ENCODE measurements at places on chromosomes 3 and 15.

GRCh38 chr15:93771196-93772030 is 459.9 kb upstream of the MCTP2 start:
- no peak overlapping the region for H3K27ac ChIP-seq
- no peaks in the 10 kb centered on the region for H3K4me1 ChIP-seq

DNA sequence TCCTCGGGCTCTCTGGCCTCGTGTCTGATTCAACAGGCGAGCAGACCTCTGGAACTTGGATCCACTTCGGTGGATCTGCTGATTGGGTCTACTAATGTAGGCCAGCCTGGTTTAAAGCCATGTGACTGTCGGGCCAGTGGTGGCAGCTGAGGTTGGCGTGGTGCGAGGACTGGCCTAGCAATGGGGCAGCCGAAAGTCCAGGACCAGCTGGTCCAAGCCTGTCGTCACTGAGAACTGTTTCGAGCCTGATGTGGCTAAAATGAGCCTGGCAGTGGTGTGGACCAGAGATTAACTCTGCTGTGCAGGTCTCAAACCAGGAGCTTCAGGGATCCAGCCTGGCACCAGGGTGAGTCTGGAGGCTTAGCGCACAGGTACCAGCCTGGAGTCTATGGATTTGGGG is 56.4 kb upstream of the ROBO1 start:
- no peaks in the 10 kb centered on the region for H3K4me1 ChIP-seq
- no peak overlapping the region for H3K4me3 ChIP-seq
- H3K27ac ChIP-seq, result no peak overlapping the region
- no peaks in the 10 kb centered on the region for H3K27me3 ChIP-seq

- H3K27ac ChIP-seq, result no peak overlapping the region
- peaks cover 8% of the 10 kb centered on the region for H3K27me3 ChIP-seq
- DNase-seq, result no peak
- no peaks in the 10 kb centered on the region for H3K4me1 ChIP-seq
Observed at GRCh38 chr3:193812791-193813500, 219.9 kb downstream of the OPA1 start.

DNA sequence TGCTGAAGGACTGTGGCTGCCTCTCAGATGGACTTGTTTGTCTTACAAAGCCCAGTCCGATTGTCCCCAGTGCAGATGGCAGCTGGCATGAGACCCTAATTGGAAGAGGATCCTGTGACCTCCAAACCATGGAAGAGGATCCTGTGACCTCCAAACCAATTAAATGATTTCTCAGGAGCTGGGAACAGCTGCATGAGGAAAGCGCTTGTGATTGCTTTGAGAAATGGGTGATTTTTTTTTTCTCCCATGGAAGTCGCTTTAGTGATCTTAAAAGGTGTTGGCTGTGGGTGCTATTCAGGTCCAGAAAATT is 68.4 kb upstream of the LARS2 start:
- peaks cover 7% of the 10 kb centered on the region for H3K27me3 ChIP-seq
- H3K36me3 ChIP-seq, result no peaks in the 10 kb centered on the region
- no peak overlapping the region for H3K27ac ChIP-seq
- peaks cover 2% of the 10 kb centered on the region for H3K4me1 ChIP-seq

DNA sequence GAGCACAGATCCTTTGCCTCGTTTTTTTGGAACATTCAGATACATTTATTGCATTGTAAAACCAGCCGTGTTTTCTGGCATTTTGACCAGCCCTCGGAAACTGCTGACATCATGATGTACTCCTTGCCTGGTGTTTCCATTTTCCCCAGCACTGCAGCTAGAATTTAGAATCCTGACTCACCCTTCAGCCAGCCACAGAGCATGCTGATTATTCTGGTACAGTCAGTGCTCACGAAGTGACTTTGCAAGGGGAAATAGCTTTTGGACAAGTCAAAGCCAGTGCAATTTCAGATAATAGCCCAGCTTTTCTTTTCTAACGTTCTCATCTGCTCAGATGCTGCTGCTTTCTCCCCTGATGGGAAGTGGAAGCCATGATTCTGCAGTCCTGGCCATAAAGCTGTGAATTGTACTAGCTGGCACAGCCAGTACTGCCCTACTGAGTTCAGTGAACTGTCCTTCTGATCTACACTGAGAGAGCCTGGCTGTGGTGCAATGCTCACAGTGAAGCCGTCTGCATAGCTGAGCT is 12.1 kb upstream of the CNBP start:
- H3K4me1 ChIP-seq, result peaks cover 8% of the 10 kb centered on the region
- no peaks in the 10 kb centered on the region for H3K27me3 ChIP-seq

DNA sequence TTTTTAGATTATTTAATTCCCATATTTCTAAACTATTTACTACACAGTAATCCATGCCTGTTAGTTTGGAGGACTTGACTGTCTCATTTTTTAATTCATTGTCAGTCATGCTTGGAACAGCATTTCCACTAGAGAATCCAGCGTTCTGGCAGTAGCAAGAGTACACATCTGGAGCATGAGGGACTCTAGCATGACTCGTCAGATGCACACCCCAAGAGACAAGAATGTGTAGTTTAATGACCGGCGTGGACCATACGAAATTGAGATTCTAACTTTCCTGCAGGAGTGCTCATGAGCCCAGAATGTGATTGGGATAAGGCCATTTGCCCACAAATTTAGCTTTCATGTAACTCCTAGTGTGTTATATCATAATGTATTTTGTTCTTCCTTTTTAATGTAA is 48.9 kb downstream of the ASB7 start:
- no peaks in the 10 kb centered on the region for H3K27me3 ChIP-seq
- H3K36me3 ChIP-seq, result peaks cover 4% of the 10 kb centered on the region
- no peak overlapping the region for H3K4me3 ChIP-seq

Measured in activated naive CD8-positive, alpha-beta T cell treated with anti-CD3 and anti-CD28 coated beads, Interleukin-2, amount 50 U/mL, for 24 hours (primary cell).